AG04450 (cell line): ENCODE measurements at places on chromosomes 1 and 21. TPM values are rescaled to one million over a fixed set of nuclear protein-coding genes. Genes with fewer than 3 reads are reported as not detected.

- DNase-seq, result no peak
These were observed 26.7 kb upstream of the ZBTB8B start for GRCh38 chr1:32438136-32438535.

DNA sequence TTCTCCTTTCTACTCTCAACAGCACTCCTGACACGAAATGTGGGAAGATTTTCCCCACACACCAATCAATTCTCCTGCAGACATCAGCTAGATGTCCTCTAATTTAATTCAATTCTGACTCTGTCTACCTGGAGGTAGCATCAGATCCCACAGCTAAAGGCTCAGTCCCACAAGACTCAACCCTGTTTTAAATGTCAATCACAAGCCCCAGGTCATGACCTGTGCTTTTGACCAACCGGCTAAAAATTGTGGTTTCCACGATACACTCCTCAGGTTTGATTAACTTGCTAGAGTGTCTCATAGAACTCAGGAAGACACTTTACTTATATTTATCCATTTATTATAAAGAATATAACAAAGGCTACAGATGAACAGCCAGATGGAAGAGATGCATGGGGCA is 27.4 kb downstream of the IL23R start:
- no peak for DNase-seq

GRCh38 chr1:26537951-26538352 is 8.4 kb downstream of the RPS6KA1 start:
- DNase-seq, result no peak

The MSH4 gene
- polyA plus RNA-seq, result 0.04 TPM in 2 replicates
